Muscle of back (tissue), 13 donors: ENCODE measurements at places on chromosomes 6 and 20.

DNA sequence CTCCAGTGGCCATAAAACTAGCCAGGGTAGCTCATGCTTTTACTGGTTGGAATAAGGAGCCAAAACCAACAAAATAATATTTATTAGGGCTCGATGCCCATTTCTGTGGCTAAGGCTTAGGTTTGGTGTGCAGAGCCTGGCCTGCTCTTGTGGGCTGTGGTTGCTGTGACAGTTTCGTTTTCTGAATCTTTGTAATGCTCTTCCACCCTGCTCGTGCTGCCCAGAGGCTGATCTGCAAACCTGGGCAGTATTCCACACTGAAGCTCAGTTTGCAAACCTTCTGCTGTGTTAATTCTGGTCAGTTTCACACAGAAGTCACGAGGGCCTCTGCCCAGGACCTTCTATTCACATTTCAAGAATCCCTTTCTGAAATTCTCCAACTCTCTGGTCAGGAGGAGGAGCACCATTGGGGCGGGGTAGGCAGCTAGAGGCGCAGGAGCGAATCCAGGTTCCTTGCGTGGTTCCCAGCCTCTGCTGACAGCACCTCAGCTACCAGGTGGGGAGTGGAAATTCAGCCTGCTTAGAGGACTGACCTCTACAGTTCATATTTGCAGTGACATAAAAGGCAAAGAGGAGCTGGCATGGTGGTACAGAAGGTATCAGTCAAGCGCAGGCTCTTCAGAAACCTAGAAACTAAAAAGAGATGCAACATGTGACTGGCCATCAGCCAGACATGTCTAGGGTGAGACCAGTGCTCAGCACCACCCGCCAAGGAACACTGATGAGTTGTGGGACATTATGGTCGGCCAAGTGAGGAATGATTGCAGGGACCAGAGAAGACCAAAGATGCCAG lies 14.3 kb upstream of the C20orf144 start:
- no peak for DNase-seq

DNA sequence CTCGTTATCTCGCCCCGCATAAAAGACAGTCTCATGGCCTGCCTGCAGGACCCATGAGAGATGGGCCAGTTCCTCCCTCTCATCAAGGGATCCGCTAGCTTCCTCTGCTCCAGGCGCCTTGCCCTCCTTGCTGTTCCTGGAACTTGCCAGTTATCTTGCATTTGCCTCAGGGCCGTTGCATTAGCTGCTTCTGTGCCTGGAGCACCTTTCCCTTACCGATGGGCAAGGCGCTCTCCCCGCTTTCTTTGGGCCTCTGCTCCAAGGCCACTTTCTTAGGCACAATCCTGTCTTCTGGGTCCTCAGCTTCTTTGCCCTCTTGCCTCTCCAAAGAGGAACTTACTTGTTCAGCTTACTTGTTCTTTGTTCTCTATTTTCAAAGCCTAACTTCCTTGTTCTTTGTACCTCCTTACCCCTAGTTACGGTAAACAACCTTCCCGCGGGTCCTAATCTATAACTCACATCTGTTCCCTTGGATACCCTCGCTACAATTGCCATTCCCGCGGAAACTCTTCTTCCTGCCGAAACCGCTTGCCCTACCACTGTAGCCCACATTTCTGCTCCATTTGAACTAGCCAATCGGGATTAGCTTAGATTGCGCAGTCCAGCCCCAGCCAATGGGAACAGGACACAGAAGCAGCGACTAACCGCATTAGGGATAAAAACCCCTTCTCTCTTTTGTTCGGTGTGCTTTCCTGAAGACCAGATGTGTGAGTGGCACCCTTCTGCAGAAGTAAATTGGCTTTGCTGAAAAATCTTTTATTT lies 887 bp upstream of the NSFL1C start:
- DNase-seq: no peak

GRCh38 chr6:167452338-167453081 lies 127.6 kb downstream of the TTLL2 start:
- DNase-seq: no peak

DNA sequence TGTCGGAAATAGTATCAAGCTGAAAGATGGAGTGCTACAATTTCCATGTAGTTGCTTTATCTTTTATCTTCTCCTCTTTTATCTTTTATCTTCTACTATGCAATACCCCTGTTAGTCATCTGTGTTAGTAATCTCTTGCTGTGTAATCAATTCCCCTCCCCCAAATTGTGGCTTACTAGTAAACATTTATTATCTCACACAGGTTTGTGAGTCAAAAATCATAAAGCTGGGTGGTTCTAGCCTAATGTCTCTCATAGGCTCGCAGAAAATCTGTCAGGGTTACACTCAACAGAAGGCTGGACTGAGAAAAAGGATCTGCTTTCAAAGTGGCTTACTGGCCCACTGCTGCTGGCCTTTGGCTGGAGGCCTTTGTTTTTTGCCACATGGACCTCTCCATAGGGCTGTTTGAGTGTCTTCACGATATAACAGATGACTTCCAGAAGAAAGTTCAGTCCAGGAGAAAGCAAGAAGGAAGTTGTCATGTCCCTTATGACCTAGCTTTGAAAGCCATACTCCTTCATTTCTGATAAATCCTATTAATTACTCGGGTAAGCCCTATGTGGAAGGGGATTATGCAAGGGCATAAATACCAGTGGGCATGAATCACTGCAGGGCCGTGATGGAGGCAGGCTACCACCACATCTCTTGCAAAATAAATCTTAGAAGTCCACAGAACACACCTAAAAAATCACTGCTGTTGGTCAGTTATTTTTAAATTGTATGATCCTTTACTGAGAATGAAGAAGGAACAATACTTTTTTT lies 24.5 kb upstream of the PTCHD4 start:
- no peak for DNase-seq

- no peak for DNase-seq
Observed at GRCh38 chr6:160931378-160932310, 59.9 kb upstream of the MAP3K4 start.

DNA sequence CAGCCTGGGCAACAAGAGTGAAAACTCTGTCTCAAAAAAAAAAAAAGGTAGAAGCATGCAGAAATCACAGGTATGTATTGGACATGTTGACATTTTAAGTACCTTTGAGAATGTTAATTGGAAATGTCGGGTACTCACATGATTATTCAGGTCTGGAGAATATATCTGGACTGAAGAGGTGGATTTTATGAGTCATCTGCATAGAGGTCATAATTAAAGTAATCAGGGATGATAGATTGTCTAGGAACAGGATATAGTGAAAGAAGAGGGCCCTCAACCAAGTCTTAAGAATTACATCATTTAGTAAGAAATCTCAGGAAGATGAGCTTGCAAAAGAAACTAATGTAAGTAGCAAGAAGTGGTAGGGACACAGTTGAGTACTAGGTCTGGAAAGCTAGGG lies 212.5 kb downstream of the UTRN start:
- DNase-seq: no peak

- DNase-seq: peak; percentile 53
Observed at GRCh38 chr20:40339661-40340449, 349.2 kb downstream of the MAFB start.

DNA sequence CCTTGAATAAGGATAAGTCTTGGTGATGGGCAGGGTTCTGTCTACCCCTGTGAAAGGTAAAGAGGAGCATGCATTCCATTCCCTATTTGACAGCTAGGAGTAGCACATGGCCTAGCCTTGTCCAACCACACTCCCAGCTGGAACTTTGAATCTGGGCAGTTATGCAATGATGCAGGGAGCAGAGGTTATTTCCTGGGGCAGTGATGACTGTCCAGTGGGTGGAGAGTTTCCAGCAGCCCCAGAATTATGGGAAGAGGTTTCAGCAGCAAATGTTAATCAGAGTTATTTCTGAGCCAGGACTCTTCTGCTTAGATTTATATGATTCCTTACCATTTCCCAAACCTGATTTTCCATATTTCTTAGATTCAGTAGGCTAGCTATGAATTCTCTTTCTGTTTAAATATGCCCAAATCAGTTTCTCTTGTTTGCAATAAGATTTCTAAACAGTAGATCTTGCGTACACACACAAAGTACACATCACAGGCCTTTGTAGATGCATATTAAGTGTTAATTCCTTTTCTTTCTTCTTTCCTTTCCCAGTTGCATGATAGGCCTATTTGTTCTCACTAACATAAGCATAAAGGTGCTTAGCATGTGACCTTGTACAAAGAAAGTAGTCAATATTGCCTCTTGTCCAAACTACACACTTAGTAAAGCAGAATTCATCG lies 17.3 kb upstream of the TXLNB start:
- no peak for DNase-seq

DNA sequence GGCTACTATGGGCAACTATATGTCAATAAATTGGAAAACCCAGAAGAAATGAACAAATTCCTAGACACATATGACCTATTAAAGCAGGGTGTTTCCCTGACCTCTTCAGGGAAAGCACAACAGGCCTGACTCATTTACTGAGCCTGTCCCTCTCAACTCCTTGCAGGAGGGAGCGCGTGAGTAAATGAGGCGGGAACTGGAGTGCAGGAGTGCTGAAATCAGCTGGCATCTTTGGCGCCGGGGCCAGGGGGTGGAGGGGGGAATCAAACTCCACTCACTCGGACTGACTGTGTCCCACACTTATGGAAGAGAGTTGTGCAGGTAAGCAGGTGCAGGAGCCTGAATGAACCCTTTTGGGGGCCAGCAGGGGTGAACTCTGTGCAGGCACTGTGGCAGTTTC lies 671.2 kb upstream of the PTCHD4 start:
- no peak for DNase-seq

DNA sequence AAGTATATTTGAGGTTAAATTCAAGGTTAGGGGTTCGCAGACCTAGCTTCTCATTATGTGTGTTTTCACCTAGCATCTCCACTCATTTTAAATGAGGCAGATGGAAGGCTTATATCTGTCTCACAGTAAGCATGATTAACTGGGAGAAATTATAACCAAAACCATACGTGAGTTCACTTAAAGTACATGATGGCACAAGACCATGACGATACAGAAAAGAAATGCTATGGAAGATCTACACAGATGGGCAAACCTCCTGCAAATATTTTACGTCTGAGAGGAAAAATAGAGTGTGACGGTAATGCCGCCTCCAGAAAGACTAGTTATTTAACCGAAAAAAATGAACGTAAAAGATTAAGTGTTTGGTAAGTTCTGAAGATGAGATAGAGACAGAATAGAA lies 337.8 kb downstream of the FARS2 start:
- DNase-seq: peak; percentile 38

- no peak for DNase-seq
Observed at GRCh38 chr6:45454008-45454911, 76.5 kb upstream of the SUPT3H start.

GRCh38 chr6:7021301-7021700 lies 86.5 kb upstream of the RREB1 start:
- no peak for DNase-seq

DNA sequence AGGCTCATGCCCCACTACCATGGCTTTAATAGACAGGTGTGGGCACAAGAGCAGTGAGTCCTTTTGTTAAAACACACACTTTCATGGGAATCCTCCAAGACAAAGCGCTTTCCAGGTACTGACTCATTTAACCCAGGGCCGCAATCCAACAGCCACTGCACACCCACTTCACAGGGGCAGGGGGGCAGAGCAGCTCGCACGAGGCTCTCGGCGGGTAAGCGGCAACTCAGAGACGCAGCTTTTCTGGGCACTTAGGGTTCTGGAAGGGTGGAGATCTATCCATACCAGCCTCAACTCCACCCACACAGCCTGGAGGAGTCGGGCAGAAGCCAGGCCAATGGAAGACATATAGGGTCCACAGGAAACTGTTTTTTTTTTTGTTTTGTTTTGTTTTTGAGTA lies 28.6 kb downstream of the PSMG4 start:
- DNase-seq: no peak

GRCh38 chr20:59404749-59405148 lies 104.3 kb downstream of the EDN3 start:
- DNase-seq: no peak

DNA sequence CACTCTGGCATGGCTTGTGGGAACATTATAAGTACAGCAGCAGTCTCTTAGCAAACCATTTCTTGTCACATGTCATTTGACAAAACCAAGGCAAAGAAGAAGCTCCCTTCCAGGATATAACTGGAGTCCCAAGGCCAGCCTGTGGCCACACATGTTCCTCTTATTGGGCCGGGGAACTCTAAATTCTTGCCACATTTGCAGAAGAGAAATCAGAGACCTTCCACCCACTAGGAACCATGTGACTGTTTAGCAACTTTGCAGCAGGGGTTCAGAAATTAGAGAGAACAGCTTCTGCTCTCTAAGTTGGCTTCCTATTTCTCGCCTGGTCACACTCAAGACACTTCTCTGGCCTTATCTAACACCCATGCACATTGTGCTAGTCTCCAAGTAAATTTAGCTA lies 20.4 kb upstream of the MEP1A start:
- DNase-seq: peak; percentile 31

- DNase-seq: no peak
Observed at GRCh38 chr6:1606780-1607515, 2.8 kb upstream of the FOXC1 start.

DNA sequence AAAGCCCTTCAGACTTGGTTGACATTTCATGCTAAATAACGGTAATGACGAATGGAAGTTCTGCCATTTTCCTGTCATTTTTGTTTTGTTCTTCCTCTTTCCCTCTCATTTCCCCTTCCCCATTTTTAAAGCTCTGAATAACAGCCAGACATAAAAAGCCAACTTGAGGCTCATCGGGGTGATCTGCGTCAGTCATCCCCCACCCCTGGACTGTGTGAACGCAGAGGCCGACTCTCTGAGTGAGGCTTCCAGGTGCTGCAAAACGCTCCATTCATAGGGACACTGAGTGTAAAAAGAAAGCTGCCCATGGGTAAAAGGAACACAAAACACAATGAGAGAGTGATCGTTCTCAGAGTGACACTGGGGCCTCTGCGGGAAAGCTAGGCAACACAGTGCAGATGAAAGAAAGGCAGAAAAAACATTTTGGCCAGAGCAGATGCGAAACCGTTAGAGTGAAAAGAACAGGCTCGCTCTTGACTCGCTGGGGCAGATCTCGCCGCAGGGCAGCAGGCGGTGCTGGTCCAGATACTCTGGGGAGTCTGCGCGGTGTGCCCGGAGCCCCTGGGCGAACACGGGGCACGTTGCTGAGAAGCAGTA lies 684.8 kb downstream of the QKI start:
- DNase-seq: no peak

GRCh38 chr6:28856620-28857005 lies 67.2 kb downstream of the TRIM27 start:
- no peak for DNase-seq

DNA sequence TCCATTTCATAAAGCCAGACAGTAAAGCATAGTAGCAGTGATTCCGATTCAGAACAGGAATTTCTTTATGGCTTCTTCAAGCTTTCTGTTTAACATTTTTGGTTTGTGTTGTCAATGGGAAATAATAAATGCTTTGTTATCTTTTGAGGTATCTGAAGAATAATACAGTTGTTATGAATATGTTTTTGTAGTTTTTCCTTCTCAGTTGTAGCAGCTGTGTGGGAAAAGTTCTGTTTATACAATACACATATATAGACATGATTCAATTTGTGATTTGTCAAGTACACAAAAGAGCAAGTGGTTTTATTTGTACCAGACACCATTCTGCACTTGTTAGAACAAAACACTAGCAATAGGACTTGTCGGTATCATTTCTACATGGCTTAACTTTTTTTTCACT lies 96.6 kb downstream of the CDYL start:
- no peak for DNase-seq

GRCh38 chr20:18839507-18840247 lies 26.1 kb downstream of the SCP2D1 start:
- no peak for DNase-seq

GRCh38 chr6:157461000-157461915 lies 80.3 kb downstream of the ZDHHC14 start:
- DNase-seq: peak; percentile 24

- peak; percentile 71 for DNase-seq
Observed at GRCh38 chr6:24205020-24205492, 79.0 kb downstream of the NRSN1 start.
